ENCODE measurements at places on chromosomes 7 and 10.

DNA sequence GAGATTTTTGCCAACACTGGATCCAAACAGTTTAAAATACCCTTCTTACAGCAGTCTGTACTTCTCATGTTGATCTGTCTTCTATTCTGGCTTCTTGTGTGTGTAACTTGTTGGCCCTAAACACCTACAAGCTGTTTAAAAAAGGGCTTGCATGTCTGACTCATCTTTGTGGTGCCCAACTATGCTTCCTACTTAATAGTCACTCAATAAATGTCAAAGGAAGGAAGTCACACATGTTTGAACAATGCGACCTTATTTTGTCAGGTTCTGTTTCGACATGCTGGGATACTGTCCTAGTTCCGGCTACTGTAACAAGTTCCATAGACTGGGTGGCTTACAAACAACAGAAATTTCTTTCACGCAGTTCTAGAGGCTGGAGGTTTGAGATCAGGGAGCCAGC lies 9.4 kb upstream of the GRK5 start:
- no peak for DNase-seq

- no peak for DNase-seq
Measured at GRCh38 chr7:94395141-94396036, 694 bp downstream of the COL1A2 start.

DNA sequence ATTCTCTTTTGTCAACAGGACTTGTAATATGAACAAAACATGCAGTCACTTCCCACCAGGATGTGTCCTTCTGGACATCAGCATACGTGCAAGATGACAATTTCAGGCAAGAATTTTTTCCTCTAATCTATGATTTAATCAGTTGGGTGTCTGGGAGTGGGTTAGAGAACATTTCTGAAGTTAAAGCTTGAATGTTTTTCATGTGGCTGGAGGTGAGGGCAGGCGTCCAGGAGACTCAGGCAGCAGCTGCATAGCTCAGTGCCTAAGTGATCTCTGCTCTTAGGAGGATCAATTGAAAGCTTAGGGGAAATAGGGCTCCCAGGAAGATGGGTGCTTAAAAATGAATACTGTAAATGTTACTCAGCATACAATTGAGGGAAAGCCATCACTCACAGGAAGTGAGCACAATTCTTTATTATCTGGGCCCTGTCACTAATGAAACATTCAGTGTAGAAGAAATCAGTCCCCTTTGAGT lies 457.6 kb upstream of the KLF6 start:
- no peak for DNase-seq

DNA sequence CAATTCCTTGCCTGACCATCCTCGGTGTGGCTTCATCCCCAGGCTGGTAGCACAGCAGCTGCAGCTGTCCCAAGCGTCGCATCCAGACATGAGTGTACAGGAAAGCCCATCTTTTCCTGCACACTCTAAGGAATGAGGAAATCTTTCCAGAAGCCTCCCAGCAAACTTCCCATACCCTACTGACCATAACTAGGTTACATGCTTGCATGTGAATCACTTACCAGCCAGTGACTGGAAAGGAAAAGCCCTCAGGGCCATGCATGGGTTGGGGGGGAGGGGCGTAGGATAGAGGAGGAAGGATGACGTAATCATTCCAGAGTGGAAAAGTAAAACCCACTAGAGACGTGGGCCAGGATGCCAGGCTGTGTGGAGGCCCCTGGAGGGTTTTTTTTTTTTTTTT lies 18.9 kb upstream of the ZNF212 start:
- DNase-seq = no peak

- DNase-seq = no peak
Measured at GRCh38 chr10:3682745-3683144, 102.3 kb downstream of the KLF6 start.
